Gastrocnemius medialis (tissue), 4 donors: ENCODE measurements at places on chromosomes 13 and 19. TPM values are rescaled to one million over a fixed set of nuclear protein-coding genes. Genes with fewer than 3 reads are reported as not detected.
A peak's percentile ranks its signal among the peaks of the same experiment; 100 is the strongest.

DNA sequence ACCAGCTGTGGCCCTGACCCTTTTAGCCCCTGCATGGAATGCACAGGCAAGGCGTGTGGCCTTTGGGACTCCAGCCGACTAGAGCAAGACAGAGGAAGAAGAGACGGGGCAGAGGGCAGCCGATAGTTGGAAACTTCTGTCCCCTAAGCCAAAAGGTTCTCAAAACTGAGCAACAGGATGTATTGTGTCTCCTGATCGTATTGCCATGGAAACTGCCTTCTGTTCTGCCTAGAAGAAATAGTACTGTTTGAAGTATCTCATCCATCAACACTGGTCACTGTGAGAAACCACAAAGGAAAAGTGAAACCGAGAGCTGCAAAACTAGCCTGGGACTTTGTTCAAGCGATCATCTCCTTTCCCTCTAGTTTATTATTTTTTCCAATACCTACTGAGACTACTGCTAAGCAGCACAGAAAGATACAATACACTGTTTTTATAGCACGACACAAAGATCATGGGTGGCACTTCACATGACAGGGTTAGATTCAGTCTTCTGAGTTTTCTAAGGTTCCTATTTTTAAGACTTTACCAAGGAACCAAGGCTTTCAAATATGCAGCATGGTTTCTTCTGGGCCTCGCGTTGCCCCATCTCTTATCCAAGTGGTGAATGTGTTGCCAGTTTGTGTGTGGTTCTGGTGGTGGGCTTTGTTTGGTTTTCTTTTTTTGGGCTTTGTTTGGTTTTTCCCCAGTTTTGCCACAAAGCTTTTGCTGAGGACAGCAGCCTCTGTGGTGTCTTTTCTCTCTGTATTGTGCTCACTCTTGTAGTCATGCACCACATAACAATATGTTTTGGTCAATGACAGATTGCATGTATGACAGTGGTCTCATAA is 49.3 kb upstream of the GPR183 start:
- no peak for DNase-seq

DNA sequence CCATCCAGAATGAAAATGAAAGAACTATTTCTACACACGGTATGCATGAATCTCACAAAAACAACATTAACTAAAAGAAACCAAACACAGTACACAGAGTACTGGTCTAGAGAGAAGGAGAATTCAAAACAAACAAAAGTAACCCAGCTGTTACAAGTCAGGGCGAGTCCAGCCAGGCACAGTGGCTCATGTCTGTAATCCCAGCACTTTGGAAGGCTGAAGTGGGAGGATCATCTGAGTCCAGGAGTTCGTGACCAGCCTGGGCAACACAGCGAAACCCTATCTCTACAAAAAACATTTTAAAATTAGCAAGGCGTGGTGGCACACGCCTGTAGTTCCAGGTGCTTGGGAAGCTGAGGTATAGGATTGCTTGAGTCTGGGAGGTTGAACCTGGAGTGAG is 1.7 kb upstream of the PSMC4 start:
- DNase-seq: no peak

DNA sequence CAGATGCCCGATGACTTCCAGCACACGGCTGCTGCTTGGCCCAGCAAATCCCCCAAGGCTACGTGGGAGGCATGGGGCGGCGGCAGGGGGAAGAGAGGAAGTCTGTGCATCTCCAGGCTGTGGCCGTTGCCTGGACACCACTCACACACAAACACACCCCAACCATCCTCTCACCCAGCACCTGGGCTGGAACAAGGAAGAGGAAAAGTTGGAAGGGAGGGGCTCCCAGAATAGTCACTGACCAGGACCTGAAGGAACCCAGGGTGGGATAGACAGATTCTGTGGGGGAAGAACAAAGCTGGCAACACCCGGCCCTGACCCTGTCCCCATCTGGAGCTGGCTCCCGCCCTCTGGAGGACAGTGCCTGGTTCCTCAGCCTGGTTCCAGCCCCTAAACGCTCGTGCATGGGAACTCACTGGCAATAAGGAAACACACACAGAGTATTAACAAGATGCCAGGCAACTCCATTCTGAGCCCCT is 11.2 kb downstream of the PPP6R1 start:
- DNase-seq: no peak

GRCh38 chr13:48656608-48657007 is 2.9 kb downstream of the CYSLTR2 start:
- no peak for DNase-seq

DNA sequence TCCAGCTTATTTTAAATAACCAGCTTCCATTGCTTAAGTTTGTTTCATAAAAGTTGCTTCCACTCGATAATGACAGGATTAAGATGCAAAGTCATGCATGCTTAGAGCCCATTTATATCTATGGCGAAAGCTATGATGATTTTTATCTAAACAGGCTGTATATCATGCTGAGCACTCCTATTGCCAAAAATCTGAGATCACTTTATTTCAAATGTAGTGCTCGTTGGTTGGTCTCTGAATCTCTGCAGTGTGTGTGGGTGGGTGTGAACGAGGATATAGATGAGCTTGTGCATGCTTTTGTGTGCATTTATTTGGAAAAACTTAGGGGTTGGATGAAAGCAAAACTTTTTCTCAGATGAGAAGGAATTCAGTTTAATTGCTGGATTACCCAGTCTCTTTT is 27.0 kb upstream of the ARGLU1 start:
- DNase-seq: no peak

DNA sequence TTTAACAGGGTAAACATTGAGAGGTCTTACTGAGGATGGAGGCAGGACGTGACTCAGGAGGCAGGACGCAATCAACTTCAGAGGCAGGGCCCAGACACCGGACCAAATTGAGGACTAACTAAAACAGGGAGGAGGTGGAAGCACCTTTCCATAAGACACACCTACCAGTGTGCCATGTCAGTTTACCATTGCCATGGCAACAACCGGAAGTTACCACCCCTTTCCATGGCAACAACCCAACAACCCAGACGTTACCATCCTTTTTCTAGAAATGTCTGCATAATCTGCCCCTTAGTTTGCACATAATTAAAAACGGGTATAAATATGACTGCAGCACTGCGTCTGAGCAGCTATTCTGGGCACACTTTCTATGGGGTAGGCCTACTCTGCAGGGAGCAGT is 53.5 kb upstream of the SOX21 start:
- DNase-seq: no peak

- DNase-seq: peak; percentile 7
These were observed 8.8 kb downstream of the SCEL start for GRCh38 chr13:77544355-77544754.

DNA sequence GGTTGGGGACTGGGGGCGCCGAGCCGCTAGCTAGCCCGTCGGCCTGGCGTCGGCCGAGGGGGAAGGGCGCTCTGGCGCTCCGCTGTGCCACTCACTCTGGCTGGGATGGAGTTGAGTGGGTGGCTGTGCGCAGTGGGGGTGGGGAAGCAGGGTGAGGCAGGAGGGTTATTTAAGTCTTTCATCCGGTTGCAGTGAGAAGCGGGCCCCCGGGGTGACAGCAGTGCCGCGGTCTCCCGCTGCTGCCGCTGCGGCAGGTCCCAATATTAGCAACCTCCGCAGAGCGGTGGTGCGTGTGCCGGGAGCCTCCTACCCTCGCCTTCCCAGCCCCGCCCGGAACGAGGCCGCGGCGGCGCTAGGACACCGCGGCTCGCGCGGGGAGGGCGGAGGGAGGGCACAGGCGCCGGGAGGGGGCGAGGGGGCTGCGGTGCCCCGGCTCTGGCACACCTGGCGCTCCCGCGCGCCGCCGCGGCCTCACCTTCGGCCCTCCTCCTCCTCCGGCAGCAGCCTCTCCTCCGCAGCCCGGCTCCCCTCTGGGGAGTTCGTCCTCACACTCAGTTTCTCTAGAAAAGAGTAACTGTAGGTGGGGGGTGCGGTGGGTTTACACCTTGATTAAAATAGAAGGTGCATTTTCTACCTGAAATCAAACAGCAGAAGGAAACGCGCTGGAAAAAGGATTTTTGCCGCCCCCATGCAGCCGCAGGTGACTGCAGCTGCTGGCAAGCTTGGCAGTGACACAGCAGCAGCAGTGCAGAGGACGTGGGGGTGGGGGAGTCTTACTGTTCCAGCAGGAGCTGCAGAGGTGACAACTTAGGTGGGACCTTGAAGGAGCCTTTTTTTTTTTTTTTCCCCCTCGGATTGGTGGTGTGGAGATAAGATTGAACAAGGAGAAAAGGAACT is 4.5 kb downstream of the FGF9 start:
- DNase-seq: no peak

DNA sequence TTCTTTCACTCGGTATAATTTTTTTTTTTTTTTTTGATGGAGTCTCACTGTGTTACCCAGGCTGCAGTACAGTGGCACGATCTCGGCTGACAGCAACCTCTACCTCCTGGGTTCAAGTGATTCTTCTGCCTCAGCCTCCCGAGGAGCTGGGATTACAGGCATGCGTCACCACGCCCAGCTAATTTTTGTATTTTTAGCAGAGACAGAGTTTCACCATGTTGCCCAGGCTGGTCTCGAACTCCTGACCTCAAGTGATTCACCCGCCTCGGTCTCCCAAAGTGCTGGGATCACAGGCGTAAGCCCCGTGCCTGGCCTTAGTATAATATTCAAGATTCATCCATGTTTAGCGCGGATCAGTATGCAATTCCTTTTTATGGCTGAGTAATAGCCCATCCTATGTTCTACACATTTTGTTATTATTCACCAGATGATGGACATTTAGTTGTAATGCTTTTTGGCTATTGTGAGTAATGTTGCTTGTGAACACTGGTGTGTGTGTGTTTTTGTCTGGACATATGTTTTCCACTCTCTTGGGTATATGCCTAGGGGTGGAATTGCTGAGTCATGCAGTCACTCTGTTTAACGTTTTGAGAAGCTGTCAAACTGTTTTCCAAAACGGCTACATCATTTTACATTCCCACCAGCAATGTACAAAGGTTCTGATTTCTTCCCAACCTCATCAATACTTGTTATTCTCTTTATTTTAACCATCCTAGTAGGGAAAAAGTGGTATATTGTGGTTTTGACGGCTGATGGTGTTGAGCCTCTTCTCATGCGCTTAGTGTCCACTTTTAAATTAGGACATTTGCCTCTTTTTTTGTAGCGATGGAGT is 22.9 kb downstream of the PLEKHF1 start:
- peak; percentile 56 for DNase-seq

GRCh38 chr13:50910485-50910805 is 854 bp downstream of the RNASEH2B start:
- no peak for DNase-seq

DNA sequence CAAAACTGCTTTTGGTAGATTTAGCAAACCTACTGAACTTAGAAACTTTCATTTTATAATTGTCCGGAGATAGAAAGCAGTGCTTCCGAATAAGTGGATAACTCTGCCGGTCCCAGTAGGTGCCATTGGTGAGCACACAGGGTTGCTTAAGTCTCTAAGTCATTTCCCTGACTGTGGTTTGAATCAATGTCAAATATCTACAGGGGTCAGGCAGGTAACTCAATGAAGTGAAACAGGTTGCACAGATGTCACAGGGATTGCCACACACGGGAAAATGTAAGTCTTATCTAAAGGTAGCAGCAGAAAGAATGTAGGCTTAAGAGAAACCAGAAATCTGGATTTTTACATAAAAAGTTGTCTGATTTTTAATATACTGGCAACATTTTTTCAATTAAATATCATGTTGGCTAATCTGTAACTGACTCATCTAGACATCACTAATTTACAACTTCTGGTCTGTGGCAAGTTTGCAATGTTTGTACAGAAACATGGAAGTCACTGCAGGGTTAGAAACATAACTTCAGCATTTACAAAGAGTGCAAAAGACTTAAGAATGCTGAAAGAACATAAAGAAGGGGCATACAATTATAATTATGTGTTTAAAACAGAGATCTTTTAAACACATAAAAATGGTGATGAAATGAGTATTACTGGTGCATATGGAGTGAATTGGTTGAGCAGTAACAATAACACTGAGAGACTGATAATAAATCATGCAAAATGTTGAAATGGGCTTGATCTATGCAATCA is 14.3 kb upstream of the LRRC63 start:
- no peak for DNase-seq

- DNase-seq: no peak
These were observed 29.0 kb downstream of the RANBP3 start for GRCh38 chr19:5948752-5949564.

DNA sequence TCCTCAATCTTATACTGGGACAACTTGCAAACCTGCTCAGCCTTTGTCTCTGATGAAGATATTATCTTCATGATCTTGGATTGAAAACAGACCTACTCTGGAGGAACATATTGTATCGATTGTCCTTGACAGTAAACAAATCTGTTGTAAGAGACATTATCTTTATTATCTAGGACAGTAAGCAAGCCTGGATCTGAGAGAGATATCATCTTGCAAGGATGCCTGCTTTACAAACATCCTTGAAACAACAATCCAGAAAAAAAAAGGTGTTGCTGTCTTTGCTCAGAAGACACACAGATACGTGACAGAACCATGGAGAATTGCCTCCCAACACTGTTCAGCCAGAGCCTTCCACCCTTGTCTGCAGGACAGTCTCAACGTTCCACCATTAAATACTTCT is 4.0 kb upstream of the KLK3 start:
- DNase-seq: no peak

GRCh38 chr19:51431124-51431523 is 13.7 kb upstream of the SIGLEC10 start:
- no peak for DNase-seq

DNA sequence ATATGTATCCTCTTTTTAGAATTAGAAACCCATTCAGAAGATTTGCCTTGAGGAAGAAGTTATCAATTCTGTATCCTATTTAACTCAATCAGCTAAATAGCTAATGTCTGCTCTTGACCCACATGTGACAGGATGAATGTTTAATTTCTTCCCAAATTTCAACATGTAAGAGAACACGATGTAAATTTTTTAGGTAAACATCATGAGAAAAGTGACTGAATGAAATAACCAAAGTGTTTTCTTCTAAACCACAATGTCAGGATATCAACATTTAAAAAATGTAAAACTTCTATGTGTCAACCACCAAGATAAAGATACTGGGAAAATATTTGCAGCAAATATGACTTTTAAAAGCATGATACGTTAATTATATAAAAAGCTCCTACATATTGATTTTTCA is 302.4 kb downstream of the DCT start:
- DNase-seq: no peak

Gene ONECUT3
- not detected for total RNA-seq

Gene PSENEN
- total RNA-seq: 45.8 TPM

Gene CELF5
- total RNA-seq: not detected

Gene FFAR2
- not detected for total RNA-seq

Gene PSG2
- total RNA-seq: not detected

Gene ZNF85
- total RNA-seq: 0.71 TPM

Gene LILRB4
- 4.0 TPM for total RNA-seq
